ENCODE measurements at places on chromosomes 16 and 17.
A peak's percentile ranks its signal among the peaks of the same experiment; 100 is the strongest.

DNA sequence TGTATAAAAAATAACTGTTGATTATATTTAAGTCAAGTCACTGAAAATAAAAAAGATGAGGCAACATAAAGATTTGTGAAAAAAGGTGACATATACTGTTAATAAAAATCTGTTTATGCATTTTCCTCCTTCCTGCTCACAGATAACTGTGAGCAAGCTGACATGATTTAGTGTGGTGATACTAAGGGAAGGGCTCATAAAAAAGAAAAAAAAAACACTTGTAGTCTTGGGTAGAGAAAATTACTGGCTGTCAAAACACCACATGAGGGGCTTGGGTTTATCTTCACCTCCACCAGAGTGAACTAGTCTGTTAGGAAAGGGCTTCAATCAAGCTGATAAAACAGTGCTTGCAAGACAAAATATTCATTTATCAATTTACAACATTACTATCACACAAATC, 247.6 kb downstream of the CNTNAP4 start:
- no peak for DNase-seq

DNA sequence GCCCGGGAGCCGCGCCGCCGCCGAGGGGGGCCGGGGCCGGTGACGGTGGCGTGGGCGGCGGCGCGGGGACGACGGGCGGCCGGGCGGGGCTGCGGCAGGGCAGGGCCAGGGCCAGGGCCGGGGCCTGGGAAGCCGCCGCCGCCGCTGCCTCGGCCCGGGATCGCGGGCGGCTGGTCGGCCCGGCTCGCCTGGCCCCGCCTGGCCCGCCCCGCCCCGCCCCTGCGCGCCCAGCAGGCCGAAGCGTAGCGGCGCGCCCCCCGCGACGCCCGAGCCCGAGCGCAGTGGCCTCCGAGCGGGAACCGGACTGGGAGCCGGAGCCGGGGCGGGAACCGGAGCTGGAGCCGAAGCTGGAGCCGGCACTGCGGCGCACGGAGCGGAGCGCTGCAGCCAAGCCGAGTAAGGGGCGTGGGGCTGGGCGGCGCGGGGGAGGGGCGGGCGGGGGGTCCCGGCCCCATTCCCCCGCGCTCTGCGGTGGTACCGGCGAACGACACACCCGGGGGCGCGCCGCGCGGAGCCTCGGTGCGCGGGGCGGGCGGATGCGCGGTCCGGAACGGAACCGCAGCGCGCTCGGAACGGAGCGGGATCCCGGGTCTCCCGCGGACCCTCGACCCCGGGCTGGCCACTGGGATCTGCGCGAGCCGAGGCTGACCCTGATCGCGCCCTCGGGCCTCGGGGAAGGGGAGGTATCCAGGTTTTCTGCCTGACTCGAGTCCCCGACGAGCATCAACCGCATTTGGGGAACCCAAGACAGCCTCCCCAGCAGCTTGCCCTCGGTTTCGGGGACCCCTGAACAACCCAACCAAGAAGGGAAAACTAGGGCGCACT, at the start of gene BEAN1:
TSS of gene BEAN1 (plus strand) at position 260 of the 825 bp plus-strand sequence. CDS start 10,382 bp downstream, outside the sequence.
- DNase-seq, result peak; percentile 18

DNA sequence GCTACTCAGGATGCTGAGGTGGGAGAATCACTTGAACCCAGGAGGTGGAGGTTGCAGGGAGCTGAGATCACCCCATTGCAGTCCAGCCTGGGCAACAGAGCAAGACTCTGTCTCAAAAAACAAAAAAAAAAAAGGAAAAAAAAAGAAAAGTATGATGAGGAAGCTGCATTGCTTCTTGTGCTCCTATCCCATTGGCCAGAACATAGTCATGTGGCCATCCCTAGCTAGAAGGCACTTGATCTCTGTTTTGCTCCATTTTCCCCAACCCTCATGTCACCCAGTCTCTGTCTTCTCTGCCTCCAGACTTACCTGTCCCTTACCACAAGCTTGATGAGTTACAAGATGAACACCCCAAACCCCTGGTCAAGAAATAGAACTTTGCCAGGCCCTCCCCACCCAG, 112.7 kb upstream of the TMEM97 start:
- DNase-seq, result no peak

DNA sequence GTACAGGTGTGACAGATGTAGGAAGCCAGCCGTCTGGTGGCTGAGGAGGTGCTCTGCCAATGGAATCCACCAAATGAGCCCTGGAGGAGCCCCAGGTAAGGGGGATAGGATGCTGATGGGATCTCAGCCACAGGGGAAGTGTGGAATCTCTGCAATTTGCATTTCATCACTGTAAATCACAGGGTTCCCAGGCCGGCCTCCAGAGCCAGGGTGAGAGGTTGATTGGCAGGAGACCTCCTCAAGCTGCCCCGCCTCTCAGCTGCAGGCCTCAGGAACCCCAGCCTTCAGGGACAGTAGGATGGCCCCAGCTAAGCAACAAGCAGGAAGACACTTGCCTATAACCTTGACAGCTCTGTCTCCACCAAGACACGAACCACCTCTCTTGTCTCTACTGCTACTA, 39.4 kb downstream of the RTN4RL1 start:
- no peak for DNase-seq

DNA sequence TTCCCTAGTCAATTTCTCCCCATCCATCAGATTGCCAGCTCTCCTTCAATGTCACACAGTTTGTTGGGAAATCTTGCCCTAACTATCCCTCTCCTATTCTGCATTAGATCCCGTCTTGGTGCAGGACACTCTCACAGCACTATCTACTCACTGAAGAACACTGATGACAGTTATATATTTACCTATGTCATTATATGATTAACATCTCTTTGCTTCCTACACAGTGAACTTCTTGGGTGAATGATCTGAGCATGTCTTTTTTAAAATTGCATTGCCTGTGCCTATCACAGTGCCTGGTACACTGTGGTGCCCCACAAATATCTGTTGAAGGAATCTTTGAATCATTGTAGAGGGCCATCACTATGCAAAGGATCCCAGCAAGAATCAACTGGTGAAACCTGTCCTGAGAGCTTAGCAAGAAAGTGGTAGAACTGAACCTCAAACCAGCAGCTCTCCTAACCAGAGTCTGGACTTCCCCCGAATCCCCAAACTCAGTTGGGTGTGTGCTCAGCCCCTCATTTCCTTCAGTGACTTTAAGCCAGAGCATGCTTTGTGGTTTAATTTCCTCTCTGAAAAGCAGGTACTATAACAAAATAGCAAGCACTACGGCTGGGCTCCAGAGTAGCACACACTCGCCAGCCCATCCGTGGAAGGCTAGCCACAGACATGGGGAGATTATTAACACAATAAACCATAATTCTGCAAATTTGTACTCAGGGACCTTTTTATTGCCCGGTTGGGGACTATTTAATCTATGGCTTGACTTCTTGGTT, 680.7 kb upstream of the SALL1 start:
- no peak for DNase-seq
